ENCODE measurements at places on chromosomes 13 and 19.

- no peak for DNase-seq
Measured at GRCh38 chr13:25768838-25769237, 283.0 kb downstream of the SHISA2 start.

- DNase-seq: no peak
Measured at GRCh38 chr13:78780708-78781107, 121.8 kb upstream of the OBI1 start.

DNA sequence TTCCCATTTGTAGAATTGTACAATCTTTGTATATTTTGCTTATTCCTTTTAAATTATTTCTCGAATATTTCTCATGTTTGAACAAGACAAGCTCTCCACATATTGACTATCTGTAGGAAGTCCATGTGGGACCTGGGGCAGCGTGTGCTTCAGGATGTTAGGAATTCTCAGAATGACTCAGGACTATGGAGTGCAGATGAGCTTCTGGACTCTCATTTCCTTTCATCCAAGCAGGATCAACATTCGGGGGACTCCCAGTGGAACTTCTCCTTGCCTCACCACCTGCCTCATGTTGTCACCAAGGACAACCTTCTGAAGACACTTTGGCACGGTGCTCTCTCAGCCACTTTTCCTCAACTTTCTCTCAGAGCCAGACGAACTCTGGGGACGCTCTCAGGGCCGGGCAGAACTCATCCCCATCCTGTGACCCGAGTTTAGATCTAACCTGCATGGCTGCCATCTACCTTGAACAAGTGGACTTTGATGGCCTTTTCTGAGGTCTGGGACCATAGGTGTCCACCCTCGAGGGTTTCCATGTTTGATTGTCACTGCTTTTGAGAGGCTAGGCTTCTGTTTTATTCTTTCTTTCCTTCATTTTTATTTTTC is 441.7 kb downstream of the IRS2 start:
- DNase-seq: no peak

DNA sequence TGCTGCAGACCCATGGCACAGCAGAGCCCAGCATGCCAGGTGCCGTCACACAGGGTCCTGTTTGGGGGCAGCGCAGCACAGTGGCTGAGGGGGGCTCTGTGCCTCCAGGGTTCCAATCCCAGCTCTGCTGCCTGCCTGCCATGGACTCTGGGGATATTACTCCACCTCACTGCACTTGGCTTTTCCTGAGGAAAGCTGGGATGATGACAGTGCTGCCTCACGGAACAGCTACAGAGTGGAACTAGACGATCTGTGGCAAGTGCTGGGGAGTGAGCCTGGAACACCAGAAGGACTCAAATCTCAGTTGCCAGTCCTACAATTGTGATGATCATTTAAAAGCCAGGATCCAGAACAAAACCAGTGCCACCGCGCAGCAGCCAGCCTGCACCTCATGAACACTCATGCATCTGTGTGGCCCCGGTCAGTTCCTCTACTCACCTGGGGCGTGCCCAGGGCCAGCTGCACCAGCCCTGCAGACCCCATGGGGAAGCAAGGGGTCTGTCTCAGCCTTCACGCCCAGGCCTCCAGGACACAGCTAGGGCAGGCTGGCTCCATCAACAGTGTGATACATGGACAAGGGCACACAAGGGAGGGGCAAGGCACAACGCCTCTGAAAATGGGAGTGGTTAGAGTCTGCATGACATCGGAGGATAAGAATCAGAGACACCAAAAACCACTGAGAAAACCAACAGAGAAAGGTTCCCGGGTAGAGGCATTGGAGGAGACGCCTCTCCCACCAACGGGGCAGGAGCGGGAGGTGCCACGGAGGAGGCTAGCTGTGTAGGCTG is 55.2 kb downstream of the ATP7B start:
- no peak for DNase-seq

- no peak for DNase-seq
Measured at GRCh38 chr19:37943480-37943879, 36.5 kb downstream of the SIPA1L3 start.

- DNase-seq: no peak
Measured at GRCh38 chr19:3836887-3837286, 32.0 kb downstream of the ZFR2 start.

DNA sequence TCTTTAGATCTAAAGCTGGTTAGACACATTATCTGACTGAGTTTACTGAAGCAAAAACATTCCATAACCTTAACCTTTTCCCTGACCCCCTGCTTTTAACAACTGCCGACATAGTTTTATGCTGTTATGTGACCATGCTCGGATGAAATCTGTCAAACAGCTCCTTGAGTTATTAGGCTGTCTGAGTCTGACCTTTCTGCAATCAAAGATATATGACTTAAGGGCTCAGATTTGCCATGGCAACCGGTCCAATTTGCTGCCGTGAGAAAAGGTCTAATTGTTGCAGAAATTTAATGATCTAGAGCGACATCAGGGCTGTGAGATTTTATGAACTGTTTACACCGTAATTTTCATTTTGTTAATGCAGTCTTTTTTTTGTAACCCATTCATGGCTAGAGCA is 61.8 kb downstream of the URI1 start:
- DNase-seq: no peak

DNA sequence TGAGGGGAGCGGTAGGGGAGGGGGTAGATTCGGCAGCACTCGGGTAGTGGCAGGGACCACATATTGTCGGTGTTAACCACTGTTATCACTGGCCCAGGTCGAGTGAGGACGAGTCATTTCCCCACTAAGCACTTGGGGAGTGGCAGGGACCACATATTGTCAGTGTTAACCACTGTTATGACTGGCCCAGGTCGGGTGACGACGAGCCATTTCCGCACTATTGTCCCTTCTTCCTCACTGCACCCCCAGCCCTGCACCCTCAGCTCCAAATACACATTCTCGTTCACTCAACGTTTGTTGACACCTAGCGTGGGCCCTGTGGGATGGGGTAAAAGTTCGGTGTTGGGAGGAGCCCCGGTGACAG is 467 bp upstream of the CLN5 start:
- DNase-seq: peak; percentile 72

DNA sequence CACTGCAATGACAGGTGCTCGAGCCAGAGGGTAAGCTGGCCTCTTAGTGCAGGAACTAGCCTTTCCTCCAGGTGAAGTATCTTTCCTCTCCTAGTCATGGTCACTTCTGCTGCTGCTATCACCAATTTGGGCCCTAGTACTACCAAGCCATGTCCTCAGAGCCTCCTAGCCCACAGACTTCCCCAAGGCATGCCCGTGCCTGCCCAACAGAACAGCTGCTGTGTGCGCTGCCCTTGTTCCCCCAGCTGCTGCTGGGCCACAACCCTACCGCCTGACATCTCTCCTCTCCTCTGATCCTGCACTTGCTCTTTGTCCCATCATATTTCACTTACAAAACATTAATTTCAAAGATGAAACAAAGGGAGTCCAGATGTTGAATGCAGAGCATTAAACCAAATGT is 168.5 kb upstream of the FREM2 start:
- DNase-seq: no peak

- DNase-seq: no peak
Measured at GRCh38 chr13:59587971-59588716, 575.6 kb downstream of the DIAPH3 start.

GRCh38 chr13:106527445-106527801 is 8.0 kb downstream of the EFNB2 start:
- no peak for DNase-seq

DNA sequence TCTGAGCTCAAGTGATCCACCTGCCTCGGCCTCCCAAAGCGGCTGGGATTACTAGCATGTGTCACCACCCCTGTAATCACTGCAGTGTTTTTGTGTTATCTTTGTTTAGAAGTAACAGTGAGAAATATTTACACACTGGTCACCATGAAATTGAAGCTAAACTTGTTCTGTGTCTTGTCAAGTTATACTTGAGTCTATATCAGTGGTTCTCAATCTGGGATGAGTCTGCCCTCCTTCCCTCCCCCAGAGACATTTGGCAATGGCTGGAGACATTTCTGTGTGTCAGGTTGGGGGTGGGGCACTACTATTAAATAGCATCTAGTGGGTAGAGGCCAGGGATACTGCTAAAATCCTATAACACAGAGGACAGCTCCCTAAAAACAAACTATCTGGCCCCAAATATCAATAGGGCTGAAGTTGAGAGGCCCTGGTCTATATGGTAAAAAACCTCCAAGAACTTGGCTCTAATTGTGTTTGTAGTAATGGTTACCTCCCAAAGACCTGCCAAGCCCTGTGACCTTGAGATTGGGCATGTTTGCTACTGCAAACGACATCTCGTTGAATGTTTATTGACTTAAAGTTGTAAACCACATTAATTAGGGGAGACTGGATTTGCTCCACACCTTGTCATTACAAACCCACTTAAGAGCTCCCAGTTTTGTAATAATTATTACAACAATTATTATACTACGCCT is 6.9 kb downstream of the CTU1 start:
- no peak for DNase-seq

DNA sequence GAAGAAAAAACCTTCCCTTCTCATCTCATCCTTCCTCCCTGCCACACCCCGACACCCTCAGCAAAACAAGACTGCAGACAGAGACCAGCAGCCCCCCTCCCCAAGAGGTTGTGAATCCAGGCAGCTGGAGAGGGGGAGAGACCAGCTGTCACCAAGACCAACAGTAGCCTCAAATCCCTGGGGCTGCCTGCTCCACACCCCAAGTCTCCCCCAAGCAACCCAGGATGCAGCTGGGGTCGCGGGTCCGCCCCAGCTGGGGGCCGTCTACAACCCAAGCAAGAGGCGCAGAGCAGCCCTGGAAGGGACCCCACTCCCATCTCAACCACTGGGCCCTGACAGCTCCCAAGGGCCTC is 7.1 kb downstream of the KLF16 start:
- DNase-seq: no peak

DNA sequence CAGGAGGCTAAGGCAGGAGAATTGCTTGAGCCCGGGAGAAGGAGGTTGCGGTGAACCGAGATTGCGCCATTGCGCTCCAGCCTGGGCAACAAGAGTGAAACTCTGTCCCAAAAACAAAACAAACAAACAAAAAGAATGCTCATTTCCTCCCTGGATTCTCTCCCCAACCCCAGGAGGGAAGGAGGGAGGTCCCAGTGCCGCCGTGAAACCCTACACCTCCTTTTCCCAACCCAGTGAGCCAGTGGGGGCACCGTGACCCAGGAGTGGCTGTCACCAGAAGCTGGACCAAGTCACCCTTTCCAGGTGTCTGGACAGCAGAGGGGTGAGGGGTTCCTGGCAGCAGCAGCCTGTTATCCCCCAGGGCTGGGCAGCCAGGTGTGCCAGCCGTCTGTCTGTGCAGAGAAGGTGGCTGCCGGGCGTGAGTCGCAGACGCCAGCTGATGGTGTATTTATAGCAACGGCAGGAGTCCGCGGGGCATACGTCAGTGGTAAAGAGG is 23.5 kb downstream of the NFIC start:
- no peak for DNase-seq

- no peak for DNase-seq
Measured at GRCh38 chr13:86464193-86464592, 665.0 kb upstream of the SLITRK6 start.

- no peak for DNase-seq
Measured at GRCh38 chr13:43698758-43699157, 88.0 kb downstream of the ENOX1 start.

DNA sequence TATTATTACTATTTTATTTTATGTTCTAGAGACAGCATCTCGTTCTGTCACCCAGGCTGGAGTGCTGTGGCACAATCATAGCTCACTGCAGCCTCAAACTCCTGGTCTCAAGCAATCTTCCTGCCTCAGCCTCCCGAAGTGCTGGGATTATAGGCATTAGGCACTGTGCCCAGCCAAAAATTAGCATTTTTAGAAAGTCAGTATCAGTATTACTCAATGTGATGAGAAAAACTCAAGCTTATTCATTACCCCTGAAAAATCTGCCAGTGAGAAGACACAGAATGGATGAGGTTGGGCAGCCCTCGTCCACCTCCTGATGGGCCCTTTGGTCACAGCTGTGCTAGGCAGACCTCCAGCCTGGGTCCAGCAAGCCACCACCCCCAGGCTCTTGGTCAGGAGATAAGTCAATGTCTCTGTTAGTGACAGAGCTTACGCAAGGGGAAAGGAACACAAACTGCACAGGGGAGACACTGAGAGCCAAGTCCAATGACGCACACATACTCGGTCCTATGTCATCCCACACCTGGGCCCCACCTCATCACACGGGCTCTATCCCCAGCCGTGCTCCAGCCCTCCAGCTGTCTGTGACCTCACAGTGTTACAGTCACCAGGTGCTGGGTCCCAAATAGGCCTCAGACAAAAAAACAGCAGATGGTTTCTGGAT is 19.8 kb downstream of the PEPD start:
- DNase-seq: no peak

GRCh38 chr19:54201172-54201701 is 579 bp downstream of the RPS9 start:
- no peak for DNase-seq

- DNase-seq: no peak
Measured at GRCh38 chr19:10018263-10018662, 5.0 kb downstream of the RDH8 start.

- no peak for DNase-seq
Measured at GRCh38 chr13:27354379-27354778, 70.0 kb upstream of the GTF3A start.

DNA sequence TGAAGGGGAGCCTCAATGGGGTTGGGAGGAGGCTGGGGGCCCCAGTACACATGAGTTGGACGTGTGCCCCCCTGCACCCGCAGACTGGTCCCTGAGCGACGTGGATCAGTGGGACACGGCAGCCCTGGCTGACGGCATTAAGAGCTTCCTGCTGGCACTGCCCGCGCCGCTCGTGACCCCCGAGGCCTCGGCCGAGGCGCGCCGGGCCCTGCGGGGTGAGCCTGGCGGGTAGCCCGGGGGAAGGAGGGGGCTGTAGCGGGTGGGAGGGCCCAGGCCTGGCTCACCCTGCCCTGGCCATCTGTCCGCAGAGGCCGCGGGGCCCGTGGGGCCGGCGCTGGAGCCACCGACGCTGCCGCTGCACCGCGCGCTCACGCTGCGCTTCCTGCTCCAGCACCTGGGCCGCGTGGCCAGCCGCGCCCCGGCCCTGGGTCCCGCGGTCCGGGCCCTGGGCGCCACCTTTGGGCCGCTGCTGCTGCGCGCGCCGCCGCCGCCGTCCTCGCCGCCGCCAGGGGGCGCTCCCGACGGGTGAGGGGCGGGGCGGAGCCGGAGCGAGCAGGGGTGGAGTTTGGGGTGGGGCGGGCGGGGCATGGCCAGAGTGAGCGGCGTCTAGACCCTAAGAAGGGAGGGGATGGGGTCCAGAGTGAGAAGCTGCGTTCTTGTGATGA is 8.1 kb downstream of the PIK3R2 start:
- peak; percentile 83 for DNase-seq

GRCh38 chr13:70896136-70896535 is 787.9 kb upstream of the KLHL1 start:
- no peak for DNase-seq

DNA sequence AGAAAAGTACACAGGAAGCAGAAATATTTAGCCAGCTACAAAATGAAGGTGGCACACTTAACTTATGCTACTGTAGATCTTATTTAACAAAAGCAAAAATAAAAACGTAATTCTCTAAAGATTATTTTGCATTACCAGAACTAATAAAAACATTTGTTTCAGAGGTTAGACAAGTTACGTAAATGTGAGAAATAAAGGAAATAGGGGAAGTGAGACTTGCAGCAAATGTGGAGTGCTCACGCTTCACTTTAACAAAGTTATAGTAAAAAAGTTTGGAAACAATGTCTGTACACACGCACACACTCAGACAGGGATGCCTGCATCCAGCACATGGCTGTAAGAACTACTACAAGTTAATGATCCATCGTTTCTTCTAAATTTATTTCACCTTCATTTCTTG is 83.7 kb downstream of the NALCN start:
- no peak for DNase-seq

Data from stimulated activated naive CD8-positive, alpha-beta T cell treated with anti-CD3 and anti-CD28 coated beads, Interleukin-15, amount 100 ng/mL, for 72 hours (primary cell).